Stimulated activated CD8-positive, alpha-beta memory T cell treated with anti-CD3 and anti-CD28 coated beads, Interleukin-7, amount 100 ng/mL, for 1 hour (primary cell): ENCODE measurements at places on chromosomes 16 and 17.

GRCh38 chr17:81096741-81097133, 61.8 kb downstream of the BAIAP2 start:
- DNase-seq: no peak

GRCh38 chr17:51703361-51704341, 443.3 kb downstream of the UTP18 start:
- no peak for DNase-seq

DNA sequence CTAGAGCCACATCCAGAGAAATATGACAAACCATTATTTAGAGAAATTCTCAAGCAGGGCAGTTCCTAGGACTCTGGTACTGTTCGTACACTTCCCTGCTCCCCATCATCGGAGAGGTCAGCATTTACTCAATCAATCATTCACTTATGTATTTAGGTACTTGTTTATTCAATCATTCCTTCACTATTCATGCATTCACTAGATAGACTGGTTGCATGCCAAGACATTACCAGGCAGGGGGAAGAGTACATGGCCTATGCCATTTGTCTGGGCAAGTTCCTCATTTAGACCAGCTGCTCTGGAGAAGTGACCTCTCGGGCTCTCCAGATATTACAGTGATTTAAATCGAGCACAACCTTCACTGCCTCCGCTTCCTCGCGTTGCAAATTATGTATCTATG, 603.4 kb downstream of the KCNJ2 start:
- DNase-seq: no peak

DNA sequence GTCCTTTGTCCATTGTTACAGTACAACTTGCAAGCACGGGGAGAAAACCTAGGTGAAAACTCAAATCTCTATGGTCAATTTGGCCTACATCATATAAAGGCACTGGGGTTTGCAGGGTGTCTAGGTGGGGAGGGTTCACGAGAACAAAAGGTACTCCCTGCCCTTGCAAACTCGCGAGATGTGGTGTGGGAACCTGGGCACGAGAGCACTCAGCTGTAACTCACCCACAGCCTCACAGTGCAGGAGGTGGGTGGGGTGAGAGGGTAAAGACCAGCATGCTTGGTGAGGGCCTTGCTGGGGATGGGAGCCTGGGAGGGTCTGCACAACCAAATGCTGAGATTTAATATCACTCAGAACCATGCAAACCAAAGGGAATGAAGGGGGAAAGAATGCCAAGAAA, 18.4 kb upstream of the ZNF594 start:
- DNase-seq: no peak

GRCh38 chr17:74011966-74012365, 191.5 kb upstream of the RPL38 start:
- DNase-seq: no peak

- DNase-seq: no peak
These were observed 118.9 kb downstream of the PARN start for GRCh38 chr16:14510939-14511799.

DNA sequence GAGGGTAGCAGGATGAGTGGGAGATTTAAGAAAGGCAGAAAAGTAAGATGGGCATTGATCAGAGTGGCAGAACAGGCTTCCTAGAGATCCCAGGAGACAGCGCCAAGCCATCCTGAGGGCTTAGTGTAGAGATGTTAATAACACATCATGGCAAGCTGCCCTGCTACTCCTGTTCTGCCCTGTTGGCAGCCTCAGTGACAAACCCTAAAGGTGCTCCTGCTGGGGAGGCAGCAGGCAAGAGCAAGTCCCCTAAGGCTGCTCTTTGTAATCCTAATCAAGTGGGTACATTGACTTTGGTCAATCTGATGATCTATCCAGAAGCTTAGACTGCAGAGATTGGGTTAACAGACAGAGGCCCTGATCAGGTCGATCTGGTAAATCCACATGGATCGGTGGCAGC, 16.3 kb downstream of the ANKFN1 start:
- no peak for DNase-seq

- DNase-seq: no peak
These were observed 11.1 kb downstream of the CBFA2T3 start for GRCh38 chr16:88965826-88966480.

- no peak for DNase-seq
These were observed 1334.8 kb downstream of the CDH11 start for GRCh38 chr16:63787014-63787413.

GRCh38 chr16:29649588-29650494, 13.2 kb upstream of the SPN start:
- DNase-seq: no peak

DNA sequence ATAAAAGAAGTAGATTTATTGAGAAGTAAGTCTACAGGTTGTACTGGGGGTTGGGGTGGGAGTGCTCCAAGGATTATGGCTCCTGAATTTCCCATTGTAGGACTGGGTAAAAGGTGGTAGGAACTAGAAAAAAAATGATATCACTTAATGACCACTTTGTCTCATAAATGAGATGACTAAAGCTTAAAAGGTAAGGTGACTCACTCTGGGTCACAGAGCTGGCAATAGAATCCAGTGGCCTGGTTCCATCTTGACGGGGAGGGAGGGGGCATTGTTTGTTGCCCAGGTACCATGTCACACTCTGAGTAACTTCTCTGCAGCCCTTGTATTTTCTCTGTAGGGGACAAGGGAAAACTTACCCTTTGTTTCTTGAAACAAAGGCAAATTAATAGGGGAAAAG, 126.1 kb downstream of the PITPNC1 start:
- DNase-seq: no peak

GRCh38 chr17:75896415-75897159, at the start of gene TRIM65:
Gene TRIM65 (minus strand): TSS chr17:75896951. CDS start chr17:75896937, 14 bp downstream.
- peak; percentile 52 for DNase-seq

- DNase-seq: no peak
These were observed 635 bp downstream of the SCPEP1 start for GRCh38 chr17:56978441-56979090.

GRCh38 chr16:4891097-4891885, 44.0 kb downstream of the UBN1 start:
- no peak for DNase-seq

- no peak for DNase-seq
These were observed 40.5 kb downstream of the DHRS7B start for GRCh38 chr17:21167303-21167702.

GRCh38 chr16:89268987-89269735, 51.7 kb downstream of the ZNF778 start:
- DNase-seq: no peak

DNA sequence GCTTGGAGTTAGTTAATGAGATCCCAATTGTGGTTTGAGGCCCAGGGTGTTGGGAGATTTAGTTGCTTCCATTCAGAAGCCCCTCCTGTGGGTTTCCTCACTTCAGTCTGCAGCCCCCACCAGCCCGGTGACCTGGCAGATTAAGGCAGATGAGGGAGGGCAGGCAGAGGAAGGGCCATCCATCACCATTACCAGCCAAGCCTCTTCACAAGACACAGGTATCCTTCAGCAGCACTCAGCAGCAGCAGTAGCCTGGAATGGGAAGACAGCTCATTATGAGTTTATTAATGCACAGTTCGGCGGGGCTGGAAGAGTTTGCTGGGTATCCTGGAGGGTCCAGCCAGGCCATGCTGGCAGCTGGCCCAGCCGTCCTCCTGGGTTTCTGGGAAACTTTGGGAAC, 90.0 kb upstream of the GPRC5B start:
- no peak for DNase-seq
